Activated naive CD8-positive, alpha-beta T cell treated with anti-CD3 and anti-CD28 coated beads, Interleukin-2, amount 10 ng/mL, durations not matched to agents 7 days and 5 days (primary cell): ENCODE measurements at places on chromosomes 3 and 15. TPM values are rescaled to one million over a fixed set of nuclear protein-coding genes. Genes with fewer than 3 reads are reported as not detected.

Gene GLT8D1
- total RNA-seq: 45.7 TPM

Gene MAP6D1
- total RNA-seq: 2.7 TPM

Gene HYAL1
- total RNA-seq: 0.28 TPM

Gene ADGRG7
- not detected for total RNA-seq

Gene PIERCE2
- not detected for total RNA-seq

Gene ANKRD34C
- not detected for total RNA-seq

Gene GOLGA8J
- 0.31 TPM for total RNA-seq

Gene ABTB1
- 65.5 TPM for total RNA-seq

Gene RFT1
- 27.9 TPM for total RNA-seq

GRCh38 chr15:44713006-44713966 lies 2.0 kb downstream of the B2M start:
- peaks cover 77% of the 10 kb centered on the region for H3K36me3 ChIP-seq
- peak overlapping the region; percentile 100 for H3K27ac ChIP-seq
- peaks cover 54% of the 10 kb centered on the region for H3K4me1 ChIP-seq
- no peak for DNase-seq
- peak overlapping the region; percentile 92 for H3K4me3 ChIP-seq
- no peaks in the 10 kb centered on the region for H3K27me3 ChIP-seq

DNA sequence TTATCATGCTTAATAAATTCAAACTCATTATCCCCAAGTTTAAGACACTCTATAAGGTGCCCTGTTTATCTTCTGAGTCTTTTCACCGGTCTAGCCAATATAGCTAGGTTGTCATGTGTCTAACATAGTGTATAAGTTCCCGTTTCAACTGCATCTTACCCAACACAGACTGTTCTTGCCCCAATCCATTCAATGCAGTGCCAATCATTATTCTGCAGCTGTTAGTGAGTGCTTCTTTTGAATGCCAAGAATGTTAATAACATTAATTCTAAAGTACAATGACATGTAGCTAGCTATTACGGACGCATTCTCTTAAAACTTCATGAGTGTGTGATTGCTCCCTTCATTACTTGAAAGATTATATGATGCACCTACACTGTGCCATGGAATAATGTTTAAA lies 646.4 kb upstream of the NR2F2 start:
- no peak for DNase-seq
- peaks cover 3% of the 10 kb centered on the region for H3K4me1 ChIP-seq
- no peaks in the 10 kb centered on the region for H3K36me3 ChIP-seq
- peaks cover 9% of the 10 kb centered on the region for H3K27me3 ChIP-seq
- no peak overlapping the region for H3K27ac ChIP-seq

GRCh38 chr3:76765511-76765910 lies 274.4 kb upstream of the ROBO2 start:
- H3K4me1 ChIP-seq: no peaks in the 10 kb centered on the region
- no peak overlapping the region for H3K4me3 ChIP-seq
- DNase-seq: no peak
- no peak overlapping the region for H3K27ac ChIP-seq
- H3K36me3 ChIP-seq: no peaks in the 10 kb centered on the region

GRCh38 chr15:56804938-56805337 lies 71.6 kb upstream of the ZNF280D start:
- no peak for DNase-seq
- H3K4me1 ChIP-seq: peaks cover 2% of the 10 kb centered on the region
- no peak overlapping the region for H3K27ac ChIP-seq
- no peak overlapping the region for H3K4me3 ChIP-seq

GRCh38 chr3:125591116-125591760 lies 4.1 kb downstream of the OSBPL11 start:
- H3K36me3 ChIP-seq: peaks cover 6% of the 10 kb centered on the region
- H3K4me3 ChIP-seq: no peak overlapping the region
- no peaks in the 10 kb centered on the region for H3K27me3 ChIP-seq
- peaks cover 21% of the 10 kb centered on the region for H3K4me1 ChIP-seq
- no peak overlapping the region for H3K27ac ChIP-seq

- H3K4me3 ChIP-seq: no peak overlapping the region
- H3K4me1 ChIP-seq: peaks cover 8% of the 10 kb centered on the region
- no peak overlapping the region for H3K27ac ChIP-seq
- DNase-seq: no peak
- H3K27me3 ChIP-seq: no peaks in the 10 kb centered on the region
These were observed 1.8 kb downstream of the CLASP2 start for GRCh38 chr3:33716227-33716626.

- H3K4me1 ChIP-seq: no peaks in the 10 kb centered on the region
- H3K36me3 ChIP-seq: no peaks in the 10 kb centered on the region
- H3K27me3 ChIP-seq: no peaks in the 10 kb centered on the region
- H3K27ac ChIP-seq: no peak overlapping the region
These were observed 124.7 kb downstream of the WNT5A start for GRCh38 chr3:55362210-55362960.

- DNase-seq: no peak
- no peaks in the 10 kb centered on the region for H3K36me3 ChIP-seq
- no peak overlapping the region for H3K4me3 ChIP-seq
- H3K4me1 ChIP-seq: no peaks in the 10 kb centered on the region
- peaks cover 3% of the 10 kb centered on the region for H3K27me3 ChIP-seq
- H3K27ac ChIP-seq: no peak overlapping the region
These were observed 48.5 kb upstream of the CHST2 start for GRCh38 chr3:143070977-143071551.

DNA sequence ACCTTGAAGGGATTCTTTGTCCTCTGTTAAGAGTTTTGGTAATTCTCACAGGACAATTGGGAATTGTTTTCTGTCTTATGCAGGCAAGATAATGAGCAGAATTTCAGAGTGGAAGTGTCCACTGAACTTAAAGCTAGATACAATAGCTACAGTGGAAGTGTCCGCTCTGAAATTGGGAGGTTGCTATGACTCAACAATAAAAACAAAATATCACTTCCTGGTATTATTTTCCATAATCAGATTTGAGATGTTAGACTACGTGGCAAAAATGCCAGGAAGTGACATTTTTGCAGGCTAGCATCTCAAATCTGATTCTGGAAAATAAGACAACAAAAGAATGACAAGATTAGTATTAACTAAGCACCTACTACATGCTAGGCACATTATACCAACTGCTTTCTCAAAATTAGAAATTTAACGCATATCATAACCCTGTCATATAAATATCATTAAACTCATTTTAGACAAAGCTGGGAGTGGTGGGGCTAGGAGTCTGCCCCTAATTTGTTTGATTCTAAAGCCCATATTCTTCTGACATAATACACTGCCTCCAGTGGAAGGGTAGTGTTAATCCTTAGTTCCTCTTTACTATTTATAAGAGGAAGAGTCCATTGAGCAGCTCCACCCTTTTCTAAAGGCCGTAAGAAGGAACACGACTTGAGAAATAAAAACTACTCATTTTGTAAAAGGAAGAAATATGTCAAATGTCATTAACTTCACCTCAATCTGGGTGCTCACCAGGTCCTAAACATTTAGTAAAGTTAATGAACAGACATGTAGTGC lies 266.9 kb upstream of the STT3B start:
- H3K4me1 ChIP-seq: peaks cover 3% of the 10 kb centered on the region
- no peak overlapping the region for H3K4me3 ChIP-seq
- H3K27me3 ChIP-seq: no peaks in the 10 kb centered on the region
- DNase-seq: no peak
- no peaks in the 10 kb centered on the region for H3K36me3 ChIP-seq

DNA sequence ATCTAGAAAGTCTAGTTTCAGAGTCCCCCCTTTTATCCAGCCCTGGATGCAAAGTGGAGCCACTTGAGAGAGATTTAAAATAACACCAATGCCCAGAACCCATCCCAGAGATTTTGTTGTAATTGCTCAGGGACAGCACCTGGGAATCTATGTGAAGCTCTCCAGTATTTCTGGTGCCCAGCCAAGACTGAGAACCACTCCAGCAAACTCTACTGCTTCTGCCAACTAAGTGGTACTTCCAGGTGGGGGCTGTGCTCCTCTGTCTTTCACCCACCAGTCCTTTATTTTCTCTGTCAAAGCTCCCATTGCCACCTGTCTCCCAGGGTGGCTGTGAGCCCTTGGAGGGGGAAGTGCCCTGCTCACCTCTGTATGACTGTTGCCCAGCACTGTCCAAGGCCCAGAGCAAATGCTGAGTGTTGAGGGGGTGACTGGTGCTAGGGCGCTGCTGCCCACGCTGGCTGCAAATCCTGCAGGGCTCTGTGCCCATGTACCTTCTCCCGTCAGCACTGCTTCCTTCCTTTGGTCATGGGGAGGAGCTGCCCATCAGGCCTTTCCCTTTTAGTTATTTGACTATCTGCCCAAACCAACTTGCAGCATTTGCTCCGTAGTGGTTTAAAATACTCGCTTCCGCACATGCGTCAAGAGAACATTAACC lies 9.4 kb downstream of the CLSTN2 start:
- H3K27me3 ChIP-seq: no peaks in the 10 kb centered on the region
- H3K27ac ChIP-seq: no peak overlapping the region
- no peaks in the 10 kb centered on the region for H3K4me1 ChIP-seq
- H3K4me3 ChIP-seq: no peak overlapping the region
- no peak for DNase-seq

DNA sequence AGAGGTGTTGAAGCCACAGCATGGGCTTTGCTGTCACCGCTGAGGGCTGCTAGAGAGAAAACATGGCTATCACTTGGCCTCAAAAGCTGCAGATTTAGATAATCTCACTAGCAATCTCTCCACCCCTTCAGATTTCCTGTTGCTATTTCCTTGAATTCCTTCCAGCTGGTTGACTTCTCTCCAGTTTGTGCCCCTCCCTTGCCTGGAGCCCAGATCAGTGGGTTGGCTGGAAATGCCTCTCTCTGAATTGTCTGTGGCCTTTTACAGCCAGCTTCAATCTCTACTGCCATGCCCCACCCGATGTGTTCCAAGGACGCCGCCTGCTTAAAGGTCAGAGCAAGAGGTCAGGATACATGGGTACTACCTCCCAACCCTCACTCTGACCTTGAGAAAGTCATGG lies 294.1 kb downstream of the NTRK3 start:
- DNase-seq: no peak
- H3K4me3 ChIP-seq: no peak overlapping the region
- H3K27ac ChIP-seq: no peak overlapping the region
- no peaks in the 10 kb centered on the region for H3K4me1 ChIP-seq
- H3K27me3 ChIP-seq: no peaks in the 10 kb centered on the region

GRCh38 chr3:29324180-29324651 lies 43.3 kb downstream of the RBMS3 start:
- peaks cover 6% of the 10 kb centered on the region for H3K4me1 ChIP-seq
- H3K4me3 ChIP-seq: peak overlapping the region; percentile 46
- DNase-seq: no peak
- H3K27me3 ChIP-seq: peaks cover 4% of the 10 kb centered on the region
- H3K36me3 ChIP-seq: no peaks in the 10 kb centered on the region

DNA sequence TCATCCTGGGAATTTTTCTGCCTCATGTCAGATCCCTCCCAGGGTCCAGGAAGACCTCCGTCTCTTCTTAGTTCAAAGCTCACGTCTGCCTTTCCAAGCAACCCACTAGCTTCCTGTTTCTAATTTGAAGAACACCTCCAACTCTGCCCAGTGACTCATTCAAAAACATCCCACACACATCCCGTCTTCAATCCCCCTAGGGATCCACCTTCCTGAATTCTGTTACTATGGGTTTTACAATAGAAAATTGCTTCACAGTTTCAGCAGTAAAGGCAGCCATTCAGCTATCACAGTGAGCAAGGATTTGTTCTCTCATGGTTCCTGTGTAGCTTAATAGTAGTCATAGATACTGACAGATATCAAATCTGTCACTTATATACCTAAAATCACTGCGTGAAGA lies 308.3 kb upstream of the CCDC54 start:
- no peak overlapping the region for H3K4me3 ChIP-seq
- peaks cover 10% of the 10 kb centered on the region for H3K4me1 ChIP-seq
- no peak for DNase-seq
- no peaks in the 10 kb centered on the region for H3K36me3 ChIP-seq
- H3K27me3 ChIP-seq: peaks cover 9% of the 10 kb centered on the region

DNA sequence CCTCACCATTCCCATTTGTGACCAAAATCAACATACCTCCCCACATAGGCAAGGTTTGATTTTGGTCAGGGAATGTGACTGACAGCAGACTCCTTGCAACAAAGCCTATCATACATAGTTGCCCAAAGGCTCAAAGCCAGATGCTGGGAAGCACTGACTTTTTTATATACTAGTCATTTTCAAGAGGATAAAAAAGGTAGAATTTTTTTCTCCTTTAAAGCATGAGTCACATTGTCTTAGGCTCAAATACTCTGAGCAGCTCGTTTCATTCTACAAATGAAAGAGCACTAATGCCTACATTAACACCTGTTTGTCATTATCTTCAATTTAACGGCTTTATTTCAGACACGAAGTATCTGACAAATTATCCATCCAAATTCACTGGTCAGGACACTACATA lies 36.2 kb downstream of the ICE2 start:
- peaks cover 5% of the 10 kb centered on the region for H3K4me1 ChIP-seq
- peaks cover 7% of the 10 kb centered on the region for H3K36me3 ChIP-seq
- no peak overlapping the region for H3K27ac ChIP-seq
- H3K27me3 ChIP-seq: no peaks in the 10 kb centered on the region

GRCh38 chr3:141204343-141204742 lies 27.3 kb upstream of the PXYLP1 start:
- DNase-seq: no peak
- peaks cover 20% of the 10 kb centered on the region for H3K27me3 ChIP-seq
- no peak overlapping the region for H3K4me3 ChIP-seq
- no peaks in the 10 kb centered on the region for H3K4me1 ChIP-seq
- no peaks in the 10 kb centered on the region for H3K36me3 ChIP-seq

GRCh38 chr3:59306436-59306835 lies 256.6 kb upstream of the CFAP20DC start:
- no peak overlapping the region for H3K27ac ChIP-seq
- H3K4me3 ChIP-seq: no peak overlapping the region
- H3K36me3 ChIP-seq: no peaks in the 10 kb centered on the region

- H3K4me1 ChIP-seq: no peaks in the 10 kb centered on the region
- H3K36me3 ChIP-seq: no peaks in the 10 kb centered on the region
- DNase-seq: no peak
These were observed 69.9 kb downstream of the COL8A1 start for GRCh38 chr3:99708207-99708745.

DNA sequence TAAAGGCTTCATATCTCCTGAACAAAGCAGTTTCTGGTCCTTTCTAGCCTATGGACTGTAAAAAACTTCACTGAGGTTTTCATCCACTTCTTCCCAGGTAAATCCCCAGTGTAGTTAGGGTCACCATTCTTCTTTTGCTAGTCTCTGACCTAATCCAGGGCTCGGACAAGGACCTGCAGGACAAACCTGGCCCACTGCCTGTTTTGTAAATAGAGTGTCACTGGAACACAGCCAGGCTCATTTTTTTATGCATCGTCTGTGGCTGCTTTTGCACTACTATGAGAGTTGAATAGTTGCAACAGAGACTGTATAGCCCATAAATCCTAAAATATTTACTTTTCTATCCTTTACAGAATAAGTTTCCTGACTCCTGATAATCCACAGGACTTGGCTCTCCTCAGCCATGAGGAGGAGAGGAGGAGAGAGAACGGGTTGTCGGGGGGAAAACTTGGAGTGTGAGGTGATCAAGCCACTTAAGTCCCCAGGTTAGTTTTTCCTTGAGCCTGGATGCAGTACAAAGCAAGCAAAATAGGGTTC lies 29.0 kb downstream of the CCR3 start:
- DNase-seq: no peak
- H3K4me3 ChIP-seq: no peak overlapping the region
- H3K27ac ChIP-seq: no peak overlapping the region

GRCh38 chr15:61661791-61662190 lies 398.5 kb downstream of the VPS13C start:
- no peaks in the 10 kb centered on the region for H3K4me1 ChIP-seq
- no peak for DNase-seq
- H3K36me3 ChIP-seq: no peaks in the 10 kb centered on the region
- H3K27ac ChIP-seq: no peak overlapping the region
- no peak overlapping the region for H3K4me3 ChIP-seq
